HT-29 (cell line): ENCODE measurements at places on chromosomes 1 and 21.

GRCh38 chr1:100722221-100722620 is 2.7 kb downstream of the VCAM1 start:
- DNase-seq, result no peak

- no peak for DNase-seq
These were observed 16.3 kb downstream of the MAP3K7CL start for GRCh38 chr21:29146726-29147125.

DNA sequence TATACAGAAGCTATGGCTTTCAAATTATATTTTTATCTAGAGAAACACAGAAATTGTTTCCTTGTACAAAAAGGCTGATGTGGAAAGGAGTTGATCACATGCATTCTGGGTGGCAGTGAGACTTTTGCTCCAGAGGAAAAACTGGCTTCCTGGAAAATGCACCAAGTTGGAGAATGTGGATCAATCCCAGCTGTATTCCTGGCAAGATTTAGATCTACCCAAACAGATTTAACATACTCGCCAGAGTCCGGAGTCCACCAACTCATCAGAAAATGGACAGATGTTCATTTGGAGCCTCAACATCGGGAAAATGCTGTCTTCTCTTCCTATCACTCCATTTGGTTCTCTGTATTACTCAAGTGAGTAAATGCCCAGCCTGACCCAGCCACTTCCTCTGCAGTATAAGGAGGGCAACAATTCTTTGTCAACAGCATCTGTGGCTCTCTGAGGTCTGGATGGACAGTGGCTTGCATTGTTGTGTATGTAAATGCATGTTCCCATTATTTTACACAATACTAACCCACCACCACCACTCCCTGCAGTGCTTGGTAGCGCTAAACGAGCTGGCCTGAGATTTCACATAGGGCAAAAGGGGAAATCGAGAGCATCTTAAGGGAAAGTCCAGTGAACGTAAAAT is 226.2 kb upstream of the IRF2BP2 start:
- no peak for DNase-seq

GRCh38 chr1:11908095-11908675 is 18.0 kb downstream of the KIAA2013 start:
- peak; percentile 99 for DNase-seq

DNA sequence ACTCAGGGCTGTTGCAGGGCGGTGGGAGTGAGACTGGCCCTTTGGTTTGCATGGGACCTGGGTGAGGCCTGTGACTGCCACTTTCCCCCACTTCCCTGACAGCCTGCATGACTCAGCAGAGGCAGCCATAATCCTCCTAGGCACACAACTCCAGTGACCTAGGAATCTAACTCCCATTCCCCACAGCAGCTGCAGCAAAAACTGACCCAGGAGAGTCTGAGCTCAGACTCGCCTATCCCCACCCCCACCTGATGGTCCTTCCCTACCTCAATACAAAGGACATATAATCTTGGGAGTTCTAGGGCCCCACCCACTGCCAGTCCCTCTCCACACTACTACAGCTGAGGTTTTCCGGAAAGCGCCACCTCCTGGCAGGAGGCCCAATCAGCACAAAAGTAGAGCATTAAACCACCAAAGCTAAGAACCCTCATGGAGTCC is 26.7 kb downstream of the NDC1 start:
- DNase-seq, result peak; percentile 59

- no peak for DNase-seq
These were observed 9.0 kb upstream of the UBE2U start for GRCh38 chr1:64194168-64195080.

GRCh38 chr1:209509039-209509438 is 74.5 kb upstream of the CAMK1G start:
- DNase-seq, result no peak

GRCh38 chr1:170032531-170033280 is 41.8 kb downstream of the KIFAP3 start:
- no peak for DNase-seq

DNA sequence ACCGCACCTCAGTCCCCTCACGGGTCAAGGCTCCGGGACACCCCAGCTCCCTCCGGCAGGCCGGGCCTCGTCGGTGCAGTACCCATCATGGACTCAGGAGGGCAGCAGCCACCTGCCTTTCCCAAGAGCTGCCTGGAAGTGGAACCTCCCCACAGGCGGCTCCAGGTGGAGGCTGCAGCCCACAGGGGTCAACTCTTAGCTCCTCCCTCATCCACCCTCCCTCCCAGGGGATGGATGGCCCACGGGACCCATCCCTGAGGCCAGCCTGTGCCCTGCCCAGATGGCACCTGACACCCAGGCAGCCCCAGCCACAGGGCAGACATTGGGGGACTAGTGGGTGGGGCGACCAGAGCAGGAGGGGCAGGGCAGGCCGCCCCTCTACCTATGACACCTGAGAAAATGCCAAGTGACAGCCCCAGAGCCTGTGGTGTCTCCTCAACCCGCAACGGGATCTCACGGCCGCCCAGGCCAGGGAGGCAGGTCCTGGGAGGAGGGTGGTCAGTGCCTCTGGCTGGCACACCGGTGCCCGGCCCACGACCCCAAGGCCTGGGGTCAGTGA is 1.2 kb upstream of the ARHGEF16 start:
- peak; percentile 88 for DNase-seq

DNA sequence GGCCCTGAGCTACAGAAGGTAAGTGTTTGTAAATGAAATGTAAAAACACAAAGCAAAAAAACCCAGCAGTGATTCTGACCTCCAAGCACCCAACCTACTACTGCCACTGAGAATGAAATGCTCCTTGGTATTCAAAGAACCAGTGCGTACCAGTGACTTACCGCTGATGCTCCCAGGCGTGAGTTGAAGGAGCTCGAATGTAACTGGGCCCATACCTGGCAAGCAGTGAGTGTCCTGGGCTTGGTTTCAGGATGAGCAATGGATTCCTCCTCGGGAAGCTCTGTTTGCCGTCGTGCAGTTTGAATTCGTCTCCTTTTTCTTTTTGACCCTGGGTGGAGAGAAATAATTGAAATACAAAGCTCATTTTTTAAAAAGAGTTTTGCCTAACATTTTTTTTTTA is 121.9 kb downstream of the ATG4C start:
- DNase-seq, result no peak

- DNase-seq, result no peak
These were observed 369.6 kb downstream of the RYR2 start for GRCh38 chr1:237411621-237412020.

GRCh38 chr1:147924813-147925212 is 3.4 kb upstream of the GPR89B start:
- DNase-seq, result no peak

GRCh38 chr21:37232274-37233018 is 34.7 kb downstream of the VPS26C start:
- DNase-seq, result no peak

- DNase-seq, result no peak
These were observed 51.4 kb downstream of the LRRC8B start for GRCh38 chr1:89576013-89576412.

DNA sequence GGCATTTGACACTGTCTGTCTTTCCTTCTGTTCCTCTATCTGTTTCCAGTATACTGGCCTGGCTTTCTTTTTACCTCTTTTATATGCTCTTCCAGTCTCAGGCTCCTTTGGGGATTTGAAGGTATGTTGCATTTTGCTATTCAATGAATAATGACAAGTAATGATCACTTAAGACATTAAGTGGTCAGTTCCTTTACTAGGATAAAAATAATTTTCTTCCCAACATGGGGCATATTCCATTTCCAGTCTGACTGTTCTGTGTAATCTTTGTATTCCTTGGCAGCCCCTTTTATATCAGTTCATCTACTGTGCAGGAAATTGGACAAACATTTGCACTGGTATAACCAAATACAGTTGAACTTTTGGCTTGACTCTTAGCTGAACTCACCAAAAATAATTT is 15.6 kb downstream of the METTL18 start:
- no peak for DNase-seq

DNA sequence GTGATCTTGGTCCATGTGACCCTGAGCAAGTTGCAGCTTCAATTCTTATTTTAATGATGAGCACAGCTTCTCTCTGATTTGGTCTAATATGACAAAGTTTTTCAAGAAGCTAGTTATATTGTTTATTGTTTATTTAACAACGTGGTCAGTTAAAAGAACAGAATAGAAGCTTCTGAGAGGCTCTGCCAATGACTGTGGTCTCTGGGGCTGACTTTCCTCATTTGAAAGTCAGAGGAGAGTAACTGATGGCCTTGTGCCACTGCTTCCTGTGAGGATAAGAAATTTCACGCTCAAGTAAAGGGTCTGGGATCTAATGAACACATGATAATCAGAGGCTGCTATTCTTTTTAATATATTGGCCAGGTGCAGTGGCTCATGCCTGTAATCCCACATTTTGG is 7.3 kb downstream of the HHIPL2 start:
- DNase-seq, result no peak

DNA sequence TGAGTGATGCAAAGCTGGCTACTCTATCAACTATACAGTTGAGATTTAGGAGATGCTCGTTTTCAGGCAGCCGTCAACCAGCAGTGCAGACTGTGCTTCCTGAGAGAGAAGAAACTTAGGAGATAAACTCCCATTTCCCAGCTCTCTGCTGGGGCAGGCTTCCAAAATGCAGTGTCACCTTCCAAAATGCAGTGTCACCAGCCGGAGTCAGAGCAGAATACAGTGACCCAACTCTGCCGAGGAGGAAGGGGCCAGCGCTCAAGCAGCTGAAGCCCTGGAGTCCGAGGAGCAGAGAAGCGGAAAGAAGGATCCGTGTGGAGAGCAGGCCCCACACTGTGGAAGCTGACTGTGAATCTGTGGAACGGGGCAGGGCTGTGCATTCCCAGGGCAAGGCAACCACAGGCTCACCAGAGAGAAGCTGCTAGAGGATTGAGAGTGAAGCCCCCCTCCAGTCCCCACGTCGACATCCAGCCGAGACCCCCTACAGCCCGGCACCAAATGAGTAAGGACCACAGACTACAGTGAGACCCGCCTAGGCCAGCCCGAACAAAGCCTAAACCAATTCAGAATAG is 703 bp upstream of the KRTAP12-1 start:
- DNase-seq, result no peak

GRCh38 chr1:5779608-5780323 is 212.5 kb downstream of the NPHP4 start:
- no peak for DNase-seq

- DNase-seq, result peak; percentile 89
These were observed at the start of gene SOX13 for GRCh38 chr1:204072931-204073836. TSS of gene SOX13 (plus strand) at chr1:204073115. CDS start at chr1:204112916, 39,801 bp downstream.

- DNase-seq, result no peak
These were observed 133.4 kb downstream of the EDEM3 start for GRCh38 chr1:184621260-184621659.

GRCh38 chr1:164265232-164265631 is 293.8 kb upstream of the PBX1 start:
- DNase-seq, result no peak

DNA sequence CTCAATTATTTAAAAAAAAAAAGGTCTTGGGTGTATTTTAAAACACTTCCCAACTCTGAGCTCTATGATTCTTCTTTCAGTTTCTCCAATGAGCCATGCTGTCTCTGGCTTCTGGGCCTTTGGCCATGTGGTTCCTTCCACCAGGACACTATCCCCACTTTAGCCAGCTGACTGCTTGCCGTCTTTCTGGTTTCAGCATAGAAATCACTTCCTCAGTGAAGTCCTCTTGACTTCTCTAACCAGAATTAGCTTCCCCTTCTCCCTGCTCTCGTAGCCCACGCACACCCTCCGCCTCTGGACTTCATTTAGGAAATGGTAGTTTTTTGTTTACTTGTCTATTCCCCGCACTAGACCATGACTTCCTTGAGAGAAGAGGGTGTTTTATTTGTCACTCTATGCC is 1.1 kb upstream of the DIO1 start:
- DNase-seq, result no peak

- no peak for DNase-seq
These were observed 8.0 kb upstream of the SLC30A2 start for GRCh38 chr1:26053718-26054560.

DNA sequence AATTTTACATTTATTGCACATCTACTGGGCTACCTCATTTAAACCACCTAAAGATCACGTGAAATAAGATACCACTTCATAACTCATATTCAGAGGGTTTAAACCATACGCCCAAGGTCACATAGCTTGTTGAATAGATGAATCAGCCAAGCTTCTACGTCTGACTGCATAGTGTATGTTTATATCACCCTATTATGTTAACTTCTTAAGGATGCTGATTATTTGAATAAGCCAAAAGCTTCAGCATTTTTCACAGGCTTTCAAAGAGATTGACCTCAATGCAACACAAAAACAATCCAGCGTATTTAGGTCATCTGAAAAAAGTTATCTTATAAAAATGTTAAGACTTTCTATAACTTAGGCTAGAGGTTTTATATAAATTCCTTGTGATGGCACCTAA is 373.8 kb downstream of the TGFB2 start:
- no peak for DNase-seq

DNA sequence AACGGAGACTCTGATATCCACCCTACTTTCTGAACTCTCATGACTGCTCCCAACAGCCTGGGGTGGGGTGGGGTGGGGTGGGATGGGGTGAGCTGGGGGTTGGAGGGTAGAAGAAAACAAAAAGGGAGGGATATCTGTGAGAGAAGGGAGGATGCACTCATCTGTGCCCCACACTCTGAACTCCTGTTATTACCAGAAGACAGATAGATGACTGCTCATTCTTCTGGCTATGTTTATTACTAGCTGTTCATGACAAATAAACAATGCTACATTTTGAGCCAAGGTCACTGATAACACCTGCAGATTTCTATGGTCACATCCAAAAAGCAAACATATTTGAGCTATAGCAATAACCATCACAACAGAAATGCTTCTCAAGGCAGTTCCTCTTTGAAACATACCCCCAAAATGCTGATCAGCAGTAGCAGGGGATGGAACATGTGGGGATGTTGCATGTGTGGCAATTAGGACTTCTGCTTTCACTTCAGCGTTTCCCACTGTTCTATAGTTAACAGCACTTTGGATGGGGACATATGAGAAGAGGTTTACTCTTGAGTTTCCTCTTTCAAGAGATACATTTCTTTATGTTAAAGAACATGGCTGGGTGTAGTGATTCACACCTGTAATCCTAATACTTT is 43.3 kb downstream of the GPR3 start:
- DNase-seq, result no peak

DNA sequence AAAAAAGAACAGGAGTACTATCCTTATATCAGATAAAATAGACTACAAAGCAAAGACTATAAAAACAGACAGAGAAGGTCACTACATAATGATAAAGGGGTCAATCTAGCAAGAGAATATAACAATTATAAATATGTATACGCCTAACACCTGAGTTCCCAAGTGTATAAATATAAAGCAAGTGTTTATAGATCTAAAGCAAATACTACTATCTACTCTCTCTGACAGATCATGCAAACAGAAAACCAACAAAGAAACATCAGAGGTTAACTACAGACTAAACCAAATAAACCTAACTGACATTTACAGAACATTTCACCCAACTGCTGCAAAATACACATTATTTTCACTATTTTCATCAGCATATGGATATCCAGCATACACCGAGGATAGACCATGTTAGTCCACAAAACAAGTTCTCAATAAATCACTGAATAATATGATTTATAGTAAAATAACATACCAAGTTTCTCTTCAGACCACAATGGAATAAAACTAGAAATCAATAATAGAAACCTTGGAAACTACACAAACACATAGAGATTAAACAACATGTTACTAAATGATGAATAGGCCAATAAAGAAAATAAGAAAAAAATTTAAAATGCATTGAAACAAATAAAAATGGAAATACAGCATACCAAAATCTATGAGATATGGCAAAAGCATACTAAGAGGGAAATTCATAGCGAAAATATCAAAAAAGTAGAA is 22.7 kb downstream of the UCHL5 start:
- DNase-seq, result peak; percentile 13

GRCh38 chr1:8985915-8986813 is 40.1 kb downstream of the SLC2A7 start:
- peak; percentile 53 for DNase-seq

- no peak for DNase-seq
These were observed 82.6 kb downstream of the GRIK3 start for GRCh38 chr1:36951761-36952160.

GRCh38 chr21:36852864-36853263 is 113.6 kb downstream of the HLCS start:
- no peak for DNase-seq
